ENCODE measurements at places on chromosomes 3 and 15.

GRCh38 chr3:72306800-72307341 is 521.9 kb upstream of the PROK2 start:
- no peak for DNase-seq

DNA sequence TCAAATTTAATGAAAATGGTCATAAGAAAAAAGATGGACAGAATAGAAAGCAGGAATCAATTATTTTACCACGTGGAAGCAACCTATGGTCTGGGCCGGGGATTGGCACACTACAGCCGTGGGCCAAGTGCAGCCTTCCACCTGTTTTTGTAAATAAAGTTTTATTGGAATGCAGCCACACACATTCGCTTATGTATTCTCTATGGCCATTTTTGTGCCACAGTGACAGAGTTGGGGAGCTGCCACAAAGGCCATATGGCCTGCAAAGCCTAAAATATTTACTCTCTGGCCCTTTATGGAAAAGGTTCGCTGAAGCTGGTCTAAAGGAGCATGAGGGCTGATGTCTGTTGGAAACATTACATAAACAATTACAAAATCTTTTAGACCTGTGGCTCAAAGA is 144.8 kb downstream of the TMCO5A start:
- no peak for DNase-seq

GRCh38 chr3:173932624-173933023 is 535.1 kb downstream of the NLGN1 start:
- no peak for DNase-seq

GRCh38 chr3:100127792-100128191 is 13.5 kb upstream of the FILIP1L start:
- DNase-seq = no peak

DNA sequence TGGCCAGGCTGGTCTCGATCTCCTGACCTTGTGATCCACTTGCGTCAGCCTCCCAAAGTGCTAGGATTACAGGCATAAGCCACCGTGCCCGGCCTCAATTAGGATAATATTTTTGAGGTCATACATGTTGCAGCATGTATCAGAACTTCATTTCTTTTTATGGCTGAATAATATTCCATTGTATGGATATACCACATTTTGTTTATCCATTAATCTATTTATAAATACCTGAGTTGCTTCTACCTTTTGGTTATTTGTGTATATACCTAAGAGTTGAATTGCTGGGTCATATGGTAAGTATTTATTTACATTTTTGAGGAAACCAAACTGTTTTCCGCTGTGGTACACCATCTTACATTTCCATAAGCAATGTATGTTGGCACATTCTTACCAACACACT is 18.1 kb upstream of the PYGO1 start:
- DNase-seq = no peak

- DNase-seq = no peak
Measured at GRCh38 chr15:91521996-91522395, 331.5 kb upstream of the SLCO3A1 start.

GRCh38 chr15:87851497-87851896 is 405.0 kb downstream of the NTRK3 start:
- no peak for DNase-seq

GRCh38 chr3:67522081-67522480 is 132.3 kb downstream of the SUCLG2 start:
- DNase-seq = no peak

- no peak for DNase-seq
Measured at GRCh38 chr3:130789782-130790322, 43.2 kb upstream of the PIK3R4 start.

- DNase-seq = no peak
Measured at GRCh38 chr15:78831229-78832207, 20.3 kb upstream of the ADAMTS7 start.

GRCh38 chr3:73624017-73624820 is 522 bp downstream of the PDZRN3 start:
- DNase-seq = peak; percentile 50

GRCh38 chr3:196117809-196118208 is 35.9 kb upstream of the TFRC start:
- DNase-seq = no peak

GRCh38 chr3:124671106-124671505 is 59.1 kb upstream of the UMPS start:
- no peak for DNase-seq

DNA sequence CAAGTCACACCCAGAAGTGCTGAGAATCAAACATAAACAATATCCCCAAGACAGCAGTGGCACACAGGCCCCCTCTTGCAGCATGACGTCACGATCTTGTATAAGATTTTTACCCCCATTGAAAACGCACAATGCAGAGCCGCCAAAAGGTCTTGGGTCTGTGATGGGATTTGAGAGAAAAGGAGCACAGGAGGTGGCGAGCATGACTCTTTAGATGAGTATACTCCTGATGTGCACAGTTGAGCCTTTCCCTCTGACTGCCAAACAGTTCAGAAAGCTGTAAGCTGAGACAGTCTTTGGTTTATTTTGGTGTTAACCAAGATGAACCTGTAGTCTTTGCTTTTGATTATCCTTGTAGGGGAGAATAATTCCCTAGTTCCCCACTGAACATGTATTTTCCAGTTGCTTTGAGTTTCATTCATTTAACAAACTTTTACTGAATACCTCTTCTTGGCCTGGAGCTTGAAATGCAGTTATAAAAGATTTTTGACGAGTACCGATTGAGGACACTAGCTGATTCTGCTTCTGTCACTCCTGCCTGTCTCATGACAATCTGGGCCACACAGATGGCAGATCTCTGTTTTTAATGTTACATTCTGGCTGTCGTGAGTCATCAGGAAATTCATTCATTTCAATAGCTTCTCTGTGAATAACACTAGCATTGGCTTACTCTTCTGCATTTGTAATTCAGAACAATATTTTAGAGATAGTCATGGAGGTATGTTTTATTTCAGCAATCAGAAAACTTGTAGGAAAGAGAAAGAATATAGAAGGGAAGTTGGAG is 28.9 kb downstream of the CFAP91 start:
- no peak for DNase-seq

- peak; percentile 41 for DNase-seq
Measured at GRCh38 chr15:67945951-67946700, 106.3 kb upstream of the RNU6-1 start.

DNA sequence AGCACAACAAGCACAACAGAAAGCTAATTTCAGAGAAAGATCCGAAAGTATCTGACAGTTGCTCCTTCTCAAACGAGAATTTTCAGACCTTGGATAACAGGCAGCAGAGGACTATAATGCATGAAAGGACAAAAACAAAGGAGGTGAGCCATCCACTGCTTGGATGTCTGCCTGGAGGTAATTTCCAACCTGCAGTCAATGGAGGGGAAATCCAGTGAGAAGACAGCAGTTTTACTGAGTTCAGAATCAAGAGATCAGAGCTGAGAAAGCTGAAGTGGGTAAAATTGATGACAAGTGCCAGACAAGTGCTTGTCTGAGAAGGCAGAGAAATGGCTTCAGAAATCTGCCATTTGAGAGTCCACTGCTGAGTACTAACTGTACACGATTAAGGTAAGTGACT is 22.1 kb downstream of the UBE3A start:
- no peak for DNase-seq

- DNase-seq = no peak
Measured at GRCh38 chr15:45583731-45584639, 3.2 kb upstream of the BLOC1S6 start.

- DNase-seq = no peak
Measured at GRCh38 chr3:100228247-100228646, 32.5 kb upstream of the TBC1D23 start.

GRCh38 chr3:66819993-66820501 is 178.1 kb upstream of the KBTBD8 start:
- DNase-seq = no peak

GRCh38 chr3:45183872-45184262 is 37.7 kb upstream of the CDCP1 start:
- DNase-seq = no peak

DNA sequence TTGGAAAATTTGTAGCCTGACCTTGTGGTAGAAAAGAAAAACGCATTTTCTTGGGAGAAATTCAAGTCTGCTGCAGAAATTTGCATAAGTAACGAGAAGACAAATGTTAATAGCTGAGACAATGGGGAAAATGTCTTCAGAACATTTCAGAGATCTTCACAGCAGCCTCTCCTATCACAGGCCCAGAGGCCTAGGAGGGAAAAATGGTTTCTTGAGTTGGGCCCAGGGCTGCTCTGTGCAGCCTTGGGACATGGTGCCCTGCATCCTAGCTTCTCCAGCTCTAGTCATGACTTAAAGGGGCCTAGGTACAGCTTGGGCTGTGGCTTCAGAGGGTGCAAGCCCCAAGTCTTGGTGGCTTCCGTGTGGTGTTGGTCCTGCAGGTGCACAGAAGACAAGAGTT is 104.2 kb downstream of the ZNF621 start:
- DNase-seq = no peak

DNA sequence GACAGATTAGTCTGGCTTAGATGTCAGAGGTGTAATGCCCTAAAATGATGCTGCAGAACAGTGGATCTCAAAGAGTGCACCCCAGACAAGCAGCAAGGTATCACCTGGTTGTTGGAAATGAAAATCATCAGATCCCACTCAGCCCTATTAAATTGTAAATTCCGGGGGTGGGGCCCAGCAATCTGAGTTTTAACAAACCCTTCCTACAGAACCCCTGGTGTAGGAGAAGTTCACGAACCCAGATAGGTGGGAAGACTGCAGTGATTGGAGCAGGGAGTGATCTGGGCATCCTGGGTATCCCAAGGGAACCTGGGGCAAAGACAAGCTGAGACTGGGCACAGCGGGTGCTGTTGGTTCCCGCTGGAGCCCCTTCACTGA is 24.3 kb upstream of the THRB start:
- DNase-seq = no peak
